CD8-positive, alpha-beta T cell (primary cell): ENCODE measurements at places on chromosomes 12 and 14.

GRCh38 chr14:76780058-76780345 lies 18.7 kb downstream of the VASH1 start:
- no peak for DNase-seq

DNA sequence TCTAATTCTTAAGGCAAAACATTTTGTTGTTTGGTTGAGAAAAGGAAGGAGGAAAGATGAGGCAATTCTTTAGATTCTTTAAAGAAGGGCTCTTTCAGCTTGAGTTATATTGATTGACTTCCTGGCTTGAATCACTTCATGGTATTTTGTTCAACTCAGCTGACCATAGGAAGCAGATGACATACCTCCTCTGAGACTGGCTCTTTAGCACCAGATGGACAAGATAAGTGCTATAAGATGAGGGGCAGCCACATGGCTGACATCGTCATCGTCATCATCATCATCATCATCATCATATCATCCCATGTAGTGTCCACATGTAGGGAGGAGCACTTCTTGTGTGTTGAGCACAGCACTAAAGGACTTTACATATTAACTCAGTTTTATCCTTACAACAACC lies 81.3 kb downstream of the SSPN start:
- no peak for DNase-seq

DNA sequence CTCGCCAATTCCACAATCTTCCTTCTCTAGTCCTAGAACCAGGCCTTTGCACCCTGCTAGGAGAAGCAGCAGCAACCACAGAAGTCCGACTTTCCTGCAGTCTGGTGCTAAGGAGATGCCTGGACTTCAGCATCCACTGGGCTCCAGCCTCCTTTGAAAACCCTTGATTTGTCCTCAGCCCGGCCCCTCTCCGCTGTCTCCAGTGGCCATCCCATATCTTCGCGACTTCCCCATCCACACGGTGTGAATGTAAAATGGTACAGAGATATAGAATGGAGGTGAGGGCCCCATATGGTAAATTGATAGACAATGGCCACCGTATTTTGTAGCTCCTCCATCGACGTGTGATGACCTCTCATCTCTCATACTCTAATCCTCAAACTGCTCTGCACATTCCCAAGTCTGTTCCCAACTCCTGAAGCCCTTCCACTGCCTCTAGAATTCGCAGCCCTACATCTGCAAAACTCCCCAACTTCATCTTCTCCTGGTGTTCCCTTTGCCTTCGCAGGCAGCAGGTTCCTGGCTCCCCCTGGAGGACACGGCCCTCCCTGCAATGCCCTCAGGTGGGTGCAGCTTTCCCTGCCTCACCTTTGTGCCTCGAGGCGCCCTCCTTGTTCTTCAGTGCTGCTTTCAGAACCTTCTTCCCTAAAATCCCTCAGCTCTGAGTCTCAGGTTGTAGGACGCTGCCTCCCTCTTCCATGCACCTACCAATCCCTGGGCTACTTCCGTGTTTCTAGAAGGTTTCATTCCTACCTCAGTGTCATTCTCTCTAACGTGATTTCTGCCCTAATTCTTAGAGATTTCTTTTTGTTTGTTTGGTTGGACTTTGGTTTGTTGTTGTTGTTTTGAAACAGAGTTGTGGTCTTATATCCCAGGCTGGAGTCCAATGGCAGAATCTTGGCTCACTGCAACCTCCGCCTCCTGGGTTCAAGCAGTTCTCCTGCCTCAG lies 36.7 kb downstream of the TMBIM6 start:
- peak; percentile 68 for DNase-seq

DNA sequence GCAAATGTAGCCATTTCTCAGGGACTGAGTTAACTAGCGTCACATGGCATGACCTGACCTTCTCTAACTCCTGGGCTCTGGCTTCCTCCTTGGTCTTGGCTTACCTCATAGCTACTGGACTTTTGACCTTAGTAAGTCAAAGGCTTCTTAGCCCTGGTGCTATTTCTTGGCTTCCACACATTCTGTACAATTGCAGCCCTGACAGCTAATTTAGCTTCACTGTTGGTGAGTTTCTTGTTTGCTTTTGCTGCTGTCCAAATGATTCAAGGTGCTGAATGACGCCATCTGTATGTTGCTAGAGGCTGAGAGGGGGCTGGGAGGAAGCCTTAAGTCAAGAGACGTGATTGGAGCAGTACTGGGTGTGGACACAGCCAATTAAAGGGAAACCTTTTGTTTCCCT lies 202.7 kb downstream of the PRKD1 start:
- DNase-seq, result no peak

DNA sequence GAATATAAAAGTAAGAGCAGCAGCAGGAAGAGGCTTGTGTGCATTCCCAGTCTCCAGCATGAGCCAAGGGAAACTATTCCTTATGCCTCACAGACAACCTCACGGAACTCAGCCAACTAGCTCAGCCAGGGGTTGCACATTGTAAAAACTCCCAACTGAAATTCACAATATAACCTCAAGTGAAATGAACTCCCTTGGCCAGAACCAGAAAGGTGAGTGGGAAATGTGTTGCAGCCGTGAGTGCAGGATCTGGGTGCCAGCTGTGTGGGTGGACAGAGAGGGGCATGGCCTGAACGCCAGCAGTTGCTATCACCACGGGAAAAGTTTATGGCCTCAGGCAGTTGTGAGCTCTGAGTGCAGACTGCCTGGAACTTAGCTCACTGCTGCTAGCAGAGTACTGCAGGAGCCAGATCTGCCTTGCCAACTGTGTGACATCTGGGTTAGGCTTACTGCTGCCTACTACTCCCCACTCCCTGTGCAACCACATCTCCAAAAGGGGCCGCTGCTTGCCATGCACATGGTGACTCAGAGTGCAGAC lies 2.3 kb upstream of the CLEC1A start:
- DNase-seq, result no peak

GRCh38 chr14:77063571-77064171 lies 34.4 kb upstream of the CIPC start:
- no peak for DNase-seq

DNA sequence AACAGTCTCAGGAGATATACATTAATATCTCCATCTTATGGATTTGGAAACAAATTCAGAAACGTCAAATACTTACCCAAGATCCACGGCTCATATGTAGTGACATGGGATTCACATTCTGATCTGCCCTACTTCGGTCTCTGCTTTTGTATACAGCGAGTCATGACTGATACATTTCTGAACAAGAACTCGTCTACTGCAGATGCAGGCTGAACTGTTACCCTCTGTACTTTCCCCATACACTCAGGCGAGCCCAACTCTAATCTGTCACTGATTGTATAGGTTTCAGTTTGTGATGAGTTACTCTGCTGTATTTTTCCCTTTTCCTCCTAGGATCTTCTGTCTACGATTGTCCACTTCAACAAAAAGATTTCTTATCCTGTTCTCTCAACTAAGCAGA lies 441.6 kb downstream of the CCDC91 start:
- no peak for DNase-seq

- DNase-seq, result no peak
Observed at GRCh38 chr14:54343272-54344121, 53.3 kb upstream of the CDKN3 start.

DNA sequence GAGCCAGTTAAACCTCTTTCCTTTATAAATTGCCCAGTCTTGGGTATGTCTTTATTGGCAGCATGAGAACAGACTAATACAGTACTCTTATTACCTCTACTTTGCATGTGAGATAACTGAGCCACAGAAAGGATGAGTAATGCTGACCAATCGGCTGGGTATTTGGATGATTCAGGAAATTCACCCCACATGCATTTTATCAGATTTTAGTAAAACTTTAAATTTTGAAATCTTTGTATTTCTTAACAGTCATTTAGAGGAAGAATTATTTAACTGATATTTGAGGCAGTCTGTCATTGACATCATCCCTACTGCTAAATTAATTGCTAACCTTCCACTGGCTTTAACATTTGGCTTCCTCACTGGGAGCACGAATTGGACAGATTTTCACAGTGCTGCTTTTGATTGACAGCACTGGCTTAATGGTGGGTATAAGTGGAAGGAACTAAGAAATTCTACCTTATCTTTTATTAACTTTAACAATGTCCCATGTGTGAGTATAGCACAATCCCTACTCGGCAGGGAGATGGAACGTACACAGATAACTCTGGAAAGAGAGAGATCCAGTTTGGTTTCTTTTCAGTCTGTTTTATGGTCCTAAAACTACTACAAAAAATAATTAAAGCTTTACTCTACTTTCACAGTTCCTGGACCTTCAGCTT lies 261.0 kb downstream of the DACT1 start:
- DNase-seq, result no peak

- DNase-seq, result no peak
Observed at GRCh38 chr14:31380106-31380505, 40.2 kb downstream of the HEATR5A start.
